ENCODE measurements at places on chromosomes 5 and 9. TPM values are rescaled to one million over a fixed set of nuclear protein-coding genes. Genes with fewer than 3 reads are reported as not detected.

DNA sequence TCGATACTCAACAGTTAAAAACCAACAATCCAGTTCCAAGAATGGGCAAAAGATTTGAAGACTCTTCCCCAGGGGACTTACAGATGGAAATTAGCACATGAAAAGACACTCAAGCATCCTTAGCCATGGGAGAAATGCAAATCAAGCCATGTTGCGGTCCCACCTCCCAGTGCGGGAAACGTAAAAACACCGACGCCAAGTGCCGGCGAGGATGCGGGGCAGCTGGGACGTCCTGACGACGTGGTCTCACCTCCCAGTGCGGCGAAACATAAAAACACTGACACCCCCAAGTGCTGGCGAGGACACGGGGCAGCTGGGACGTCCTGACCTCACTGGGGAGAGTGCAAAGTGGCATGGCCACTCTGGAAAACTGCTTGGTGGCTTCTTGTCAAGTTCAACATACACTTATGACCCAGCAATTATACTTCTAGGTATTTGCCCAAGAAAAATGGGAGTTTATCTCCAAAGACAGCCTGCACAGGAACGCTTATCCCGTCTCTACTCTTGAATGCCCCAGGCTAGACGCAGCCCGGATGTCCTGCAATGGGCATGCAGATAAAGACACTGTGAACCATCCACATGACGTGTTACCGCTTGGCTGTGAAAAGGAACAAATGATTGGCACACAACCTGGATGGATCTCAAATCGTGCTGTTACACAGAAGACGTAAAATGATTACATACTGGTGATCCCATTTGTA is 60.1 kb upstream of the UBAC1 start:
- H3K36me3 ChIP-seq: no peaks in the 10 kb centered on the region
- H3K4me1 ChIP-seq: peaks cover 9% of the 10 kb centered on the region
- H3K27me3 ChIP-seq: no peaks in the 10 kb centered on the region
- no peak for DNase-seq

DNA sequence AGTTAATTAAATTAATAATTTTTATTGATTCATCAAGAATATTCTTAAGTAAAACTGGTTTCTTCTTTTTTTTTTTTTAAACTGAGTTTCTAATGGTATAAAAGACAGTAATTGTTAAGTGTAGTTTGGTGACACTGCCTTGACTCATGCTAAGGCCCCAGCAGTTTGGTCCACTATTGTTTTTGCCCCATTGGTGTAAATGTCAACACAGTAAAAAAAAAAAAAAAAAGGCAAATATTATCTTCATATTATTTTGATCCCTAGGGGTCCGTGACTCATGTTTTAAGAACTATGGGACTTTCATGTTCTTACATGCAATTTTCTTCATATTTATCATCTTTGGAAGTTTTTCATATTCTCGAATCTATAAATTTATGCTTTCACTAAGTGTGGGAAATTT is 29.2 kb upstream of the JAK2 start:
- DNase-seq: no peak
- H3K4me1 ChIP-seq: no peaks in the 10 kb centered on the region
- H3K27me3 ChIP-seq: no peaks in the 10 kb centered on the region
- no peak overlapping the region for H3K4me3 ChIP-seq
- no peaks in the 10 kb centered on the region for H3K36me3 ChIP-seq

DNA sequence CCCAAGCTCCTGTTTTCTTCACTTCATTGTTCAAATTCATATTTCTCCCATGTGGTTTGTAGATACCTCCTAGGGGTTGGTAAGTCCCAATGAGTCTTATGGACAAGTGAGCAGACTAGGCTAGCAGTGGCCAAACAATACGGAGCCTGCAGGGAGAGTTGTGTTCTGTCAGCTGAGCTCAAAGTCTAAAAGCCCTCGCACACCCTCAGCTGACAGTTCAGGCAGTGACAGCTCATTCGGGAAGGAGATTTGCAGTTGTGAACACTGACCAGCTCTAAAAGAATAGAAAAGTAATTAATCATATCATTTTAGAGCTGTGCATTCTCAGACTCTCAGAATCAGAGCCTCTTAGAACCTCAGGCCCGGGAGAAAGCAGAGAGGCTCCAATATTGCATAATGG is 95.1 kb downstream of the SH3TC2 start:
- no peak for DNase-seq
- no peaks in the 10 kb centered on the region for H3K27me3 ChIP-seq
- peak overlapping the region; percentile 19 for H3K27ac ChIP-seq
- peaks cover 22% of the 10 kb centered on the region for H3K4me1 ChIP-seq

DNA sequence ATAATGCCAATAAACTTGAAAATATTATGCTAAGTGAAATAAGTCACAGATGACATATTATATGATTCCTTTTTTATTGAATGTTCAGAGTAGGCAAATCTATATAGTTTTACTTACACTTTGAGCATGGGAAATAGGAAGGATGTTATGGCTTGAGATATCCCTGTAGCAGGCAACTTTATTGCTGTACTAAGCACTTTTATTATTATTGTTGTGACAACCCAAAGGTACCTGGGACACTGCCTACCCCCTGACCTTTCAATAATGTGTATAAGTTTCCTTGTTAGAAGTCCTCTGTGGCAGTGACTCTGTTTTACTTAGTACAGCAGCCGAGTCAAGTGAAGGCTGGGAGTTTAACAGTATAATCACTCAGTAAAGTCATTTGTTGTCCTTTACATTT is 39.9 kb downstream of the SHOC1 start:
- H3K4me3 ChIP-seq: no peak overlapping the region
- H3K36me3 ChIP-seq: no peaks in the 10 kb centered on the region
- no peaks in the 10 kb centered on the region for H3K27me3 ChIP-seq
- no peak for DNase-seq

- H3K4me1 ChIP-seq: no peaks in the 10 kb centered on the region
- H3K27ac ChIP-seq: no peak overlapping the region
- H3K36me3 ChIP-seq: no peaks in the 10 kb centered on the region
- no peak for DNase-seq
- H3K4me3 ChIP-seq: no peak overlapping the region
- no peaks in the 10 kb centered on the region for H3K27me3 ChIP-seq
Measured at GRCh38 chr5:8383616-8384015, 514.7 kb downstream of the MTRR start.

DNA sequence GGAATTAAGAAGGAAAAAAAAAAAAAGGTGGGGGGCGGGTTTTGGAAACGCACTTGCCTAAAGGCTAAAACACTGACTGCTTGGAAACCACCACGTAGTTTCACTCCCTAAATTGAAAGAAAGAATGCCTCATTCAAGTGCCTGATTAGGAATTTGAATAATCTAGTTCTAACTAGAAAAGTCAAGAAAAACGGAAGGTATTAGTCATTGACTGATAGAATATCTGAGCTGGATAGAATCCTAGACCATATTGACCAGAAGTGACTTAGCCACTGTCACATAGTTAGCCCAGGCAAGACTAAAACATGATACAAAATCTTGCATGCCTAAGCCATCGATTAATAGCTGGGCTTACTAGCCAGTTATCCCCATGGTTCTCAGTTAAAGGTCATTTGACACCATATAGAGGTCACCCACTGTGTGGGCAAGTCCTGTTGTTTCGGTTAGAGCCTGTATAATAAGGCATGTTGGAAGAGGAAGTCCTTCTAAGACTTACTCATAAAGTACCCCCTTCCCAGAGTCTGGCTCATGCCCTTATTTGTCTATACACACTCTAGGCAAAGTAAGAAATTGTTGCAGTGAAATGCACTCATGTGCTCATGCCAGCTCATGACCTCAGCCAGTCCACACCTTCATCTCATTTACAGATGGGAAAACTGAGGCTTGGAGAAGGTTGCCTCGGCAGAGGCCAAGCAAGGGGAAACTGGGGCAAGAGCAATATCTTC is 40.2 kb downstream of the SH3RF2 start:
- no peak for DNase-seq
- H3K27ac ChIP-seq: no peak overlapping the region
- no peaks in the 10 kb centered on the region for H3K27me3 ChIP-seq
- no peaks in the 10 kb centered on the region for H3K36me3 ChIP-seq
- H3K4me3 ChIP-seq: no peak overlapping the region

- H3K36me3 ChIP-seq: no peaks in the 10 kb centered on the region
- no peak for DNase-seq
- no peak overlapping the region for H3K27ac ChIP-seq
- no peak overlapping the region for H3K4me3 ChIP-seq
- no peaks in the 10 kb centered on the region for H3K4me1 ChIP-seq
Measured at GRCh38 chr5:170408877-170409660, 19.9 kb upstream of the KCNMB1 start.

DNA sequence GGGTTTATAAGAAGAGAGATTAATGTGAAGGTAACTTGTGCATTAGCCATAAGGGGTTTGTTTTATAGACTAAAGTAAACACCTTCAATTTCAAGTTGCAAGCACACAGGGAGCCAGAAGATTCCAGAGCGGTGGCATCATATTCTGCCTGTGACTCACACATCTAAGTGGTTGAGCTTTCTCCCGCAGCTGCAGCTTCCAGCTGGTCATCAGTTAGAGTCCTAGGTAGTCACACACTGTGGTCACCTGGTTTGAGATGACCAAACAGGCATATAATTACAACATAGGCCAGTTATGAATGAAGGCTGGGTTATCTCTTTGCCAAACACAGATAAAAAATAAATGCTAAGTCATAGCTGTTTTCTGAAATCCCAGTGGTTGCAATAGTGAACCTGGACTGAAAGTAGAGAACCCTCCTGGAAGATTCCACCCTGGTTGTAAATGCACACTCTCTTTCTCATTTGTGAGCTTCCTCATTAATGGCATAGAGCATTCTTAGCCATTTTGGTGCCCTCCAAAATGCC is 171.3 kb downstream of the GDNF start:
- peaks cover 17% of the 10 kb centered on the region for H3K4me1 ChIP-seq
- H3K27me3 ChIP-seq: no peaks in the 10 kb centered on the region
- H3K27ac ChIP-seq: no peak overlapping the region

DNA sequence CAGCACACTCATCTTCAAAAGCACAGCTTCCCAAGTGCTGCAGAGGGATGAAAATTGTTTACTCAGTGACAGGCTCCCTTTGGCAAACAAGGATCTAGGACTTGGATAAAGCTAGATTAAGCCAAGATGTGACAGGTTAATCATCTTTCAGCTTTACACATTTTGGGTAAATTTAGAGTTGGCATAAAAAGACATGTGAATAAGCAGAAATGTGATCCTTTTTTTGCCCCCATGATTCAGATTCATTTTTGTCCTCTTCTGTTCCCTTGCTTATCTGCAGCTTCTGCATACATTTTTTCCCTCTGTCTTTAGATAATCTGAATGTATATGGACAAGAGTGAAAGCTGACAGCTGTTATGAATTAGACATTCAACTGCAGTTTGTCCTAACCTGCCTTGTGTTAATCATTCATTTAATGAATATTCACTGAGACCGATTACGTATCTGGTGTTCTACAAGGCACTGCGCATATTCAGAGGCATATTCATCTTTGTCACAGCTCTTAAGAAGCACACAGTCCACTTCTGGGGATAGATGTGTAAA is 19.6 kb downstream of the ADAMTSL1 start:
- no peaks in the 10 kb centered on the region for H3K36me3 ChIP-seq
- DNase-seq: no peak
- no peak overlapping the region for H3K27ac ChIP-seq

- no peaks in the 10 kb centered on the region for H3K36me3 ChIP-seq
- DNase-seq: no peak
- no peaks in the 10 kb centered on the region for H3K27me3 ChIP-seq
- peaks cover 11% of the 10 kb centered on the region for H3K4me1 ChIP-seq
Measured at GRCh38 chr9:79664375-79664831, 92.6 kb downstream of the TLE4 start.

GRCh38 chr5:96597438-96598020 is 64.6 kb upstream of the CAST start:
- DNase-seq: no peak
- H3K27ac ChIP-seq: no peak overlapping the region
- no peaks in the 10 kb centered on the region for H3K36me3 ChIP-seq
- H3K4me3 ChIP-seq: no peak overlapping the region

DNA sequence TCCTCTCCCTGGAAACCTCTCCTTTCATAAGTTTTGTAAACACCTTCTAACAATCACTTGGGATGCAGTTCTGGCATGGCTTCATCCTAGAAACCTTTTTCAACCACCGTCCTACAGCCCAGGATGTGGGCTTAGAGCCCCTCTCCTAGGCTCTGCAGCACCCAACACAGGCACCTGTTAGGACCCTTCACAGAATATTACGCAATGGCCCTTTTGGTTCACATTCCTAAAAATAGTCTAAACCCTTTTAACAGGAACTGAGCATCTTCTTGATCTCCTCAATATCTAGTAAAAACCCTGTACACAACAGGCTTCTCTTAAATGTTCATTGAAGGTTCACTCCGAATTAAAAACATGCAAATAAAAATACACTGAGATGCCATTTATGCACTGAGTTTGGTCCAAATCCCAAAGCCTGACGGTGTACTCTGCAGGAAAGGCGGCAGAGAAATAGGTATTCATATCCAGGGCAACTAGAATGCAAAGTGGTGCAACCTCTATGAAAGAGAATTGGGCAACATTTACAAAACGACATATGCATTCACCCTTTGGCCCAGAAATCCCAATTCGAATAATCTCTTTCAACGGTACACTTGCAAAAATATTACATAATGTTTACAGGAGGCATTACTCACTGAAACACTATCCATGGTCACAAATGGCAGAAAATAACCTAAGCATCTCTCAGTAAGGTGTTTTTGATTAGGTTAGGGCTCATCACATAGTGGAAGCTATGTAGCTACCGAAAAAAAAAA is 169.3 kb downstream of the SEMA5A start:
- no peaks in the 10 kb centered on the region for H3K4me1 ChIP-seq
- H3K27ac ChIP-seq: no peak overlapping the region
- DNase-seq: no peak
- no peaks in the 10 kb centered on the region for H3K27me3 ChIP-seq
- no peak overlapping the region for H3K4me3 ChIP-seq

Gene OR4F3
- total RNA-seq: not detected
